Esophagus muscularis mucosa (tissue), 4 donors: ENCODE measurements at places on chromosomes 16 and 17. TPM values are rescaled to one million over a fixed set of nuclear protein-coding genes. Genes with fewer than 3 reads are reported as not detected.

The CSH2 gene
- not detected for total RNA-seq

The GLTPD2 gene
- total RNA-seq: not detected

- no peak for DNase-seq
Measured at GRCh38 chr16:78377312-78377711, 277.9 kb downstream of the WWOX start.

DNA sequence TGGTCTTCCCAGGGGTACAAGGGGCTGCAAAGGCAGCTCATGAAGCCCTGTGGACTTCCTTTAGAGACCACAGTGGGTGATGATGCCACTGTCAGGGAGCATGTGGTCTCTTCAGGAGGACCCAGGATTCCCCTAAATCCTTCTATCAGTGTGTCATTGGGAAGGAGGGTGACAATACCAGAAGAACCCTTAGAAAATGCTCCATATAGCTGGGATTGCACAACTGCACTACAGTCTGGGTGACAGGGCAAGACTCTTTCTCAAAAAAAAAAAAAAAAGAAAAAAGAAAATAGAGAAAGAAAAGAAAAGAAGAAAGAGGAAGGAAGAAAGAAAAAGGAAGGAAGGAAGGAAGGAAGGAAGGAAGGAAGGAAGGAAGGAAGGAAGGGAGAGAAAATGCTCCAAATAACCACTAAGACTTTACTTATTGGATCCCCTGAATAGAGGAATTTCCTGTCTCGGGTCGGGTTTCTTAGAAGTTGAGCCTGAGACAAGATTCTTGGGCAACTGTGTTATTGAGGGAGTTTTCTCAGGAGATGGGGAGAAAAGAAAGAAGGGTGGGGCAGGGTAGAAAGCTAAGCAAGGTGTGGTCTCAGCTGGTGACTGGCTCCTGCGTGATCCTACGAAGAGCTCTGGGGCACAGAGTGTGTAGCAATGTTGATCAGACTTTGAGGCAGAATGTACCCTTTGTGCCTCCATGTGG lies 83.1 kb upstream of the DNAH9 start:
- no peak for DNase-seq

- no peak for DNase-seq
Measured at GRCh38 chr17:29024316-29024952, 18.5 kb upstream of the PIPOX start.

DNA sequence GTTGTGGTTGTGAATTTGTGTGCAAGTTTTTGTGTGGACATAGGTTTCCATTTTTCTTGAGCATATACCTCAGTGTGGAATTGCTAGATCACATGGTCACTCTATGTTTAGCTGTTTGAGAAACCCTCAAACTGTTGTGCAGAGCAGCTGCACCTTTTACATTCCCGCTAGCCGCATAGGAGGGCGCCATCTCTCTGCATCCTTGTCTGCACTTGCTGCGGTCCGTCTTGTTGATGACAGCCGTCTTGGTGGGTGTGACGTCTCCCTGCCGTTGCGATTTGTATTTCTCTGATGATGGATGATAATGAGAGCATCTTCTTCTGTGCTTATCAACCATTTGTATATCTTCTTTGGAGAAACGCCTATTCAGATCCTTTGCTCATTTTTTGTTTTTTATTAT lies 25.1 kb upstream of the IL17C start:
- DNase-seq: no peak

GRCh38 chr16:57167538-57167937 lies 18.3 kb downstream of the PSME3IP1 start:
- DNase-seq: no peak

- no peak for DNase-seq
Measured at GRCh38 chr17:3037259-3037658, 26.1 kb downstream of the OR1D5 start.

DNA sequence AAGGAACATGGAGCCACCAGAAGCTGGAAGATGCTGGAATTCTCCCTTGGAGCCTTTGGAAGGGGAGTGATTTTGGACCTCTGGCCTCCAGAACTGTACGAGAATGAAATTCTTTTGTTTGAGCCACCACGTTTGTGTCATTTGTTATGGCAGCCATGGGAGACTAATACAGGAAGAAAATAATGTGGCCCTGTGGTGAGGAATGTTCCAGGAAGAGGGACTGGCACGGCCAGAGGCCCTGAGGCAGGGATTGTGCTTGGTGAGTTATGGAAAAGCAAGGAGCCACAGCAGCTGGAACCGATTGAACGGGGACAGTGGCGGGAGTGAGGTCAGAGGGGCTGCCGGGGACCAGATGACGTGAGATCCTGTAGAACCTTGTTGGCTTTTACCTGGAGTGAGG lies 51.4 kb downstream of the CFAP20 start:
- no peak for DNase-seq

- DNase-seq: no peak
Measured at GRCh38 chr17:68697850-68698361, 96.7 kb upstream of the FAM20A start.

DNA sequence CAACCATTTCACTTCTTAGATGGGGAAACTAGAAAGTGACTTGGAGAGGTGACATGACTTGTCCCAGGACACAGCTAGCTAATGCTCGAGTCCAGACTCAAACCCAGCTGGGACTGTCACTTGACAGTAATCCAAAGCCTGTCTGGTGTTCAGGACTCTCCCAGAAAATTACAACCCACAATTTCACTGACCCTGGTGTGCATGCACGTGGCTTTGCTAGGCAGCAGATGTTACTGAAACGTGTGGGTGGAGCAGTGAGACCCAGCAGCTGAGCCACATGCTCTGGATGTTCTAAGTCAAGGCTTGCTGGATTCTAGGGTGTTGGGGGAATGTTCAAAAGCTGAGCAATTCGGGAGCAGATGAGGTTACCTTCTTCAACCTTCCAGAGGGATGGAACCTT lies 364.6 kb downstream of the GRIN2A start:
- peak; percentile 50 for DNase-seq

DNA sequence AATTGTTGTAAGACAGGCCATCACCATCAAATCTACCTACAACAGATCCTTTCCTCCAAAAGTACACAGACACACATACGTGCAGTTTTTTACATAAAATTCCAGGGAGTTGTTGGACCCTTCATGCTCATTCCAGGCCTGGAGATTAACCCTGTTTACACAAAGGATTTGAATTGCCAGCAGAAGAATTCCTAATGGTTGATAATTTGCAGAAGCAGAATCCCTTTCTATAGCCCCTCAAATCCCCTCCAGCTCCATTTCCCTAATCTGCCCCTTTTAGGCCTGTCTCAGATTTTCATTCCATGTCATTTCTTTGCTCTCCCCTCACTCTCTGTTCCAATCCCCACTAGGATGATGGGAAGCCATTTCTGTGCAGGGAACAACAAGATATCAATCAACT lies 102.9 kb upstream of the TOX3 start:
- peak; percentile 19 for DNase-seq
